ENCODE measurements at places on chromosomes 13 and 19.

DNA sequence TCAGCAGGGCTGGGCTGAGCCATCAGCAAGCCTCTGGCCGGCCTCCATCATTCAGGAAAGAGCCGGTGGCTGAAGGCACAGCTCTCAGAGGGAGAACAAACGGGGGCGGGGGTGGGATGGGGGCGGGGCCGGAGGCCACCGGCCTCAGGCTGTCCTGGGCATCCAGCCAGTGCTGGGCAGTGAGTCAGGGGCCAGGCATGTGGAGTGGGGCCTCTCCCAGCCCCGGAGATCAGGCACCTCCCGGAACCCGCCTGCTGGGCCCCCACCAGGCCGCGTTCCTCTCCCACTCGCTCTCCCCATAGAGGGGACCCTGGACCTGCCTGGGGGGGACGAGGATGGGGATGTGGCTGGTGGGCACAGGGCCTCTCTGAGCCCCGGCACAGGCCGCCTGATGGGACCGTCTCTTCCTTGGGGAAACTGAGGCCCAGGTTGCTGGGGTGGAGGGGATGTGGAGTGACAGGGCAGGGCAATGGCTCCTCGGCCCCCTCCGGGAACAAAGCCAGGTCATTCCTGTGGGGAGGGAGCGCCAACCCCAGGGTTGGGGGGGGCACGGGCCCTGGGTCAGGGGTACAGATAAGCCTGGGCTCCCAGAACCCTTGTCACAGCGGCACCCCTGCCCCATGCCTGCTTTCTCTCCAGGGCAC, 12.9 kb downstream of the SPC24 start:
- no peak for DNase-seq

- no peak for DNase-seq
Observed at GRCh38 chr19:3683405-3684053, 16.7 kb downstream of the PIP5K1C start.

DNA sequence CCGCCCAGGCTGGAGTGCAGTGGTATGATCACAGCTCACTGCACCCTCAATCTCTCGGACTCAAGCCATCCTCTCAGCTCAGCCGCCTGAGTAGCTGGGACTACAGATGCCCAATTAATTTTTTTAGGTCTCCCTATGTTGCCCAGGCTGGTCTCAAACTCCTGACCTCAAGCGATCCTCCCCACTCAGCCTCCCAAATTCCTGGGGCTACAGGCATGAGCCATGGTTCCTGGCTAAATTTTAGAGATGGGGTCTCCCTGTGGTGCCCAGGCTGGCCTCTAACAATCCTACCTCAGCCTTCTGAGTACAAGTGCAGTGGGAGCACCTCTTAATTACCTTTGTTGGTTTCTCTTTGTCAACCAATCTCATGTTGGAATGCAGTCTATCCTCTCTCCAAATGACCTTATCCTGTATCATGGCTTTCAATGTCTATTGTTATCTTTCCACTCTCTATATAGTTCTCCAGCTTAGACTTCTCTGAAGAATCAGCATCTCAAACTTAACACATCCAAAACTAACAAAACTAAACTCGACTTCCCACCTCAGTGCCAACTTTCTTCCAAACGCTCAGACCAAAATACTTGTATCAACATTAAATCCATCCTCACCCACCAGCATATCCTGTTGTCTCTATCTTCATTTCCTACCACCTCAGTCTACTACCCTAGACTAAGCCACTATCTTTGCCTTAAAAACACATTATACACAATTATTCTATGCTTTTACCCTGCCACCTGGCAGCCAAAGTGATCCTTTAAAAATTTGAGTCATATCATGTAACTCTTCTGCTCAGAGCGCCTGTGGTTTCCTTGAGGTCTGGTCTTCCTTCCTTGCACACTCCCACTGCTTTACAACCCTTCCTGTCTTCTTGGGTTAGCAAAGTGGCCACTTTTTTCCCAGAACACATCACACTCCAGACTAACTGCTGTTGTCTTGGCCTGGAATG, 6.7 kb downstream of the TPT1 start:
- no peak for DNase-seq

DNA sequence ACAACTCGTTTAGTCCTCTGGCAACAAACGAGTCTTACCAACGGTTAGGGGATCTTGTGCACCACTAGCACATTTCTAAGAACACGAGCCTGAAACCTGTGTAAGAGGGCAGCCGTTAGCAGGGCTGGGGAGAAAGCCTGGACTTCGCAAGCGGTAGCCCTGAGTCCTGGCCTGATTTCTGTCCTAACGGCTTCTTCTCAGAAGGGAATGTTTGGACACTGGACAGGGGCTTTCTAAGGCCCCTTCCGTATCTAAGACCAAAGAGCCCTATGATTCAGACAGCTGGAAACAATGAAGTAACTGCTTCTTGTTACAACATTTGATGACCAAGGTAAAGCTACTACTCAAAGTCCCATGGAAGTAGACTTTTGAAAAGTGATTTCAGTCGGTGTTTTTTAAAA, 2.2 kb downstream of the ANKRD10 start:
- no peak for DNase-seq

GRCh38 chr13:104315606-104316005, 1249.4 kb upstream of the SLC10A2 start:
- no peak for DNase-seq

GRCh38 chr19:8120636-8121480, 28.5 kb downstream of the FBN3 start:
- DNase-seq = no peak

Data from NCI-H748 treated with DMSO at 0.1 percent for 48 hours (cell line).